Stimulated activated CD8-positive, alpha-beta memory T cell treated with anti-CD3 and anti-CD28 coated beads, Interleukin-7, amount 100 ng/mL, for 48 hours (primary cell): ENCODE measurements at places on chromosomes 11 and 22.
A peak's percentile ranks its signal among the peaks of the same experiment; 100 is the strongest.

GRCh38 chr22:36926721-36927435 is 13.4 kb downstream of the CSF2RB start:
- no peak for DNase-seq

GRCh38 chr22:24200619-24201212 is 19.4 kb downstream of the SUSD2 start:
- DNase-seq: no peak

DNA sequence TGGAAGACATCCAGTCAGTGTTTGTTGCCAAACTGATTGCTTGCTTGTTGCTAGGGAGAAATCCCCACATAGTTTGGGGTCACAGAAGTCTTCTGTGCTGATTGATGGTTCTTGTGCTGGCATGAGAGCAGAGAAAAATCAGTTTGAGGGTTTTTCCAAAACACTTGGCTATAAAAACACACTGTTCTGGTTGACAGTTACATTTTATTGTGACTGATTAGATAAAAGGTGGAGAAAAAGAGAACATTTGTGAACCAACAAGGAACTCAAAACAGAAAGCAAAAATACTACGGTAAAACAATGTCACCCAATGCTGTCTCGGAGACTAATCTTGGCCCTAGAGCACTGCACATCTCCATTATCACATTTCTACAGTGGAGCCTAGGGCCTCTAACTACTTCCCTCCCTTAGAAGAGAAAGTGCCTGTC is 14.4 kb upstream of the EIF4G2 start:
- DNase-seq: no peak

- no peak for DNase-seq
These were observed 7.6 kb upstream of the ASCL2 start for GRCh38 chr11:2277933-2278523.

GRCh38 chr22:33274214-33275072 is 216.3 kb upstream of the SYN3 start:
- DNase-seq: no peak

GRCh38 chr11:101974255-101974654 is 57.9 kb upstream of the ANGPTL5 start:
- DNase-seq: no peak

- DNase-seq: no peak
These were observed 101.5 kb downstream of the ZNF280B start for GRCh38 chr22:22407061-22407460.

DNA sequence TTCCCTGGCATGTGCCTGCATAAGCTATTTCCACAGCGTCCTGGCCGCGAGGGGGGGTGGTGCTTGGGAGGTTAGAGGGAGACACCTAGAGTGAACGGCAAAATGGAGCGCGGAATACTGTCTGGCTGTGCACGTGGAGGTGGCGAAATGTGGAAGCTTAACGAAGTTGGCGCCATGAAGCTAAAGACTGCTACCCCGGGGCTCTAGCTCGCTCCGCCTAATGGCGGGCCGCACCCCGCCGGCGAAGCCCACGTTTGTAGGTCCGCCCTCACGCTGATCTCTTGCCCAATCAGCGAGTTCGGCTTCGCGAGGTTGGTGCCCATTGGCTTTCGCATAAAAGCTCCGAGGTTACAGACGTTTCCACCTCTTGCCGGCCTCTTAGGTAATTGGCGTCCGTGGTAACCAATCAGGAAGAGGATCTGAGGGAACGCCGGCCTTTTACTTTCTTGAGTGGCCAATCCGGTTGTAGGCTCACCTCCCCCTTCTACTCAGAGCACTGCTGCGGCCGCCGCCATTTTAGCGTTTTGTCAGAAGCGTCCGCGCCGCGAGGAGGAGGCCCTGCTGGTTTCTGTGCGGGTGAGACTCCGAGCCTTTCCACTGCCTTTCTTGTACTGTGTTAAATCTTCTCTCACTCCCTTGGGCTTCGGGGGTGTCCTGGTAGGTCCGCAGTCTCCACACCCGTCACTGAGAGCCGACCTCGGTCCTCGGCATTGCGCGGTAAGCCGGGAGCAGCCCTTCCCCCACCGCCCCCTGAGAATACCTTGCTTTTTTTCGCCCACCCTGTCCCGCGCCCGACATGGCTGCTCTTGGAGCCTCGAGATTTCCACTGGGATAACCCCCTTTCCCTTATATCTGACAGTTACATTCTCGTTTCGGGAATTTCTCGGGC is at the start of gene RBM4:
Gene RBM4, plus strand, starts transcription at position 527 of the 889 bp plus-strand sequence. CDS start 1,009 bp downstream, outside the sequence.
- DNase-seq: peak; percentile 86

- no peak for DNase-seq
These were observed 33.5 kb upstream of the SEZ6L start for GRCh38 chr22:26135806-26136205.

- DNase-seq: no peak
These were observed 1.3 kb downstream of the GRIK4 start for GRCh38 chr11:120512739-120513435.

- no peak for DNase-seq
These were observed 6.5 kb upstream of the B4GALNT4 start for GRCh38 chr11:362642-363442.

- DNase-seq: no peak
These were observed 46.2 kb downstream of the TP53I11 start for GRCh38 chr11:44904261-44905020.

DNA sequence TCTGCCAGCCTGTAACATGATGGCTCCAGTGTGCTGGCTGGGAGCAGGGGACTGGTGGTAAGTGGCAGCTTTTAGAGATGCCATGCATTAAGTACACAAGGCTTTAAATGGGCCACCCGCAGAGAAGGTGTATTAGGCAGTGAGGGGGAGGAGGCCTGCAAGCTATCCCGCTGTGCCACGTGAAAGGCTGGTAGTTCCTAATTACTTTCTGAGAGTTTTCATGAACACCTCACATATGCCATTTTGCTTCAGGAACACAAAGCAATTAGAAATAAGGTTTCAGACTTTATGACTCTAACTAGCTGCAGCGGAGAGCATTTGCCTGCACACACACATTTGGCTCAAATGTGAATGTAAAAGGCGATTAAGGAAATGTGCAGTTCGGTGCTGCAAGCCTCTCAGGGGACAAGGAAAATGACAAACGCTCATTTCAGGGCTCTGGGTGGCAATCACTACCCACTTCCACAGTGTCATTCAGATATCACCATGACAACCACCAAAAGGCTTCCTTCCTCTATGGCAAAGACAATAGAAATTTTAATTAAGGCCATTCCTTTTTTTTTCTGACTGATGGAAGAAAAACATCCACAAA is 116.6 kb downstream of the PLEKHA7 start:
- DNase-seq: no peak

- DNase-seq: no peak
These were observed 22.1 kb downstream of the TMEM135 start for GRCh38 chr11:87059596-87060390.

- DNase-seq: no peak
These were observed 144.3 kb downstream of the TEAD1 start for GRCh38 chr11:12818333-12819015.

DNA sequence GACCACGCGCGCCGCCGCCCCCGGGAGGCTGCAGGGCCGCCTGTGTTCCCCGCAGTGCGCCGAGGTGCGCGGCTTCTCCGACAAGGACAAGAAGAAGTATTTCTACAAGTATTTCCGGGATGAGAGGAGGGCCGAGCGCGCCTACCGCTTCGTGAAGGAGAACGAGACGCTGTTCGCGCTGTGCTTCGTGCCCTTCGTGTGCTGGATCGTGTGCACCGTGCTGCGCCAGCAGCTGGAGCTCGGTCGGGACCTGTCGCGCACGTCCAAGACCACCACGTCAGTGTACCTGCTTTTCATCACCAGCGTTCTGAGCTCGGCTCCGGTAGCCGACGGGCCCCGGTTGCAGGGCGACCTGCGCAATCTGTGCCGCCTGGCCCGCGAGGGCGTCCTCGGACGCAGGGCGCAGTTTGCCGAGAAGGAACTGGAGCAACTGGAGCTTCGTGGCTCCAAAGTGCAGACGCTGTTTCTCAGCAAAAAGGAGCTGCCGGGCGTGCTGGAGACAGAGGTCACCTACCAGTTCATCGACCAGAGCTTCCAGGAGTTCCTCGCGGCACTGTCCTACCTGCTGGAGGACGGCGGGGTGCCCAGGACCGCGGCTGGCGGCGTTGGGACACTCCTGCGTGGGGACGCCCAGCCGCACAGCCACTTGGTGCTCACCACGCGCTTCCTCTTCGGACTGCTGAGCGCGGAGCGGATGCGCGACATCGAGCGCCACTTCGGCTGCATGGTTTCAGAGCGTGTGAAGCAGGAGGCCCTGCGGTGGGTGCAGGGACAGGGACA is 2.7 kb downstream of the NLRP6 start:
- no peak for DNase-seq

DNA sequence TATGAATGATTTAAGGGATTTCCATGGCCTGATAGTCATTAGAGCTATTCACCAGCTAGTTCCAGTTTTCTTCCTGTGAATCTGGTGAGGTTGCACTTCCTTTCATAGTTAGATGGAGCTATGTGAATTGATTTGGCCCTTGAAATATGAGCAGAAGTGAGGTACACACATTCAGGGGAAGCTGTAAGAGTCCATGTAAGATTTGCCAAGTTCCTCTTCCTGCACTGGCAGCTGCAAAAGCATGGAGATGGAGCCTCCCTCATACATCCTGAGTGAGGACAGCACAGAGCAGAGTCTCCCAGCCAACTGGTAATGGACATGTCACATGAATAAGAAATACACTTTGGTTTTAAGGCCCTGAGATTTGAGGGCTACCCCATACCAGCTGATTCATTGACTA is 111.7 kb downstream of the CD44 start:
- DNase-seq: no peak

- no peak for DNase-seq
These were observed 27.0 kb upstream of the RBFOX2 start for GRCh38 chr22:36055376-36056295.

- no peak for DNase-seq
These were observed 6.1 kb downstream of the FADS3 start for GRCh38 chr11:61885166-61885778.

DNA sequence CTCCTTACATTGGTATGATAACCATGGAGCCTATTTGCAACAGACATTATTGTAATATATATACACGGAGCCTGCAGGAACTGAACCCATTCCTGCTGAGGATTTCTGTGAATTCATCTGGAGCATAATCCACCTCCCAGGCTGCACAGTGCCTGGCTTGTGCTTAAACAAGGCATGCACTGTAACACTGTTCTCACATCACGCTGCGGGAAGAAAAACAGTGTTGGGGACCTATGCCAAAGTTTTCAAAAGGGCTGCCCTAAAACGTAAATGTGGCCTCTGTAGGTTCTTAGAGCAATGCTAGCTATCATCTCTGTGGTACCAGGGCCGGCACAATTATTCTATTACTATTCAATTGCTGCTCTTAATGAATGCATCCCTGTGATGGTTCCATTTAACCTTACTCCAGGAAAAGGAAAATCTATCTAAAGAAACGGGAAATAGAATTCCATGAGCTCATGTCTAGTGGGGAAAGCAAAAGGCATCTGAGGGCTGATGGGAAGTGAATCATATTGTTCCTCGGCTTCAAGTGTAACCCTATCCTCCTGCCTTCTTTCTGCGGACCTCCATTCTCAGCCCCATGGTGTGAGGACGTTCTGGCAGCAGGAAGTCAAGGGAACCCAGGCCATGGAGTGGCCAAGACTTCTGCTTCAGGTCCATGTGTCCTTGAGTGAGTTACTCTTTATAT is 525.5 kb downstream of the SOX6 start:
- no peak for DNase-seq

DNA sequence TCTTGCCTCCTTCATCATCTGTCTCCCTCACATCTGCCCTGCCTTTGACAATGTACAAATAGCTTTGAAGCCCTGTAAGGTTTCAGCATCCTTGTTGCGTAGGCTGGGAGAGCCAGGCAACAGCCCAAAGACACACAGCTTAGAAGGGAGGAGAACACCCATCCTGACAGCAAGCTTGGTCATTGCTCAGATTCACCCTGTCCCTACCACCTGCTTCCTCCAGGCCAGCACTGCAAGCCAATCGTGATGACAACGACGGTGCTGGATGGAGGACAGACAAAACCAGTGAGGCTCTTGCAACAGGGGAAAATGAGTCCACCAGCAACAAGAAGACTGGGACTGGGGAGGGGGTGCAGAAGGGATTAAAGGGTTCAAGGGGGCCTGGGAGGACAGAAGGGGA is 32.9 kb upstream of the CD5 start:
- no peak for DNase-seq

- DNase-seq: no peak
These were observed 1858.3 kb upstream of the RAG2 start for GRCh38 chr11:38456371-38456770.

- DNase-seq: no peak
These were observed 30.3 kb upstream of the ASPHD2 start for GRCh38 chr22:26398741-26399153.

DNA sequence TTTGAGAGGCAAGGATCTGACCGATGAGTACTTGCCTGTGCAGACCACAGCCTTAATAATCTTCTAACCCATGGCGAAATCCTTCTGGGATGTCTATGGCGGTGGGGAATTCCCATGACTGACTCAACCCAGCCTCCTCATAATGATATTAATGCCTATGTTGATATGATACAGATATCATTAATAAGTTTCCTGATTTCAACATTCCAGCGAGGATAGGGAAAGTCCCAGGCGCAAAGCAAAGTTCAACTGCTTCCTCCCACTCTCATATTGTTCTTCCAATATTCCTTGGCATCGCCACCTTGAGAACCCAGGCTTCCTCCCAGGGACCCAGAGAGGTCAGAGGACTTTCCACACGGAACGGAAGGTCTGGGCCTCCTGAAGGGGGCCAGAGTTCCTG is 110.3 kb upstream of the TMEM45B start:
- no peak for DNase-seq

GRCh38 chr11:108818971-108819370 is 154.1 kb downstream of the DDX10 start:
- DNase-seq: no peak

- DNase-seq: no peak
These were observed 732.3 kb downstream of the BRD1 start for GRCh38 chr22:49095366-49095765.

DNA sequence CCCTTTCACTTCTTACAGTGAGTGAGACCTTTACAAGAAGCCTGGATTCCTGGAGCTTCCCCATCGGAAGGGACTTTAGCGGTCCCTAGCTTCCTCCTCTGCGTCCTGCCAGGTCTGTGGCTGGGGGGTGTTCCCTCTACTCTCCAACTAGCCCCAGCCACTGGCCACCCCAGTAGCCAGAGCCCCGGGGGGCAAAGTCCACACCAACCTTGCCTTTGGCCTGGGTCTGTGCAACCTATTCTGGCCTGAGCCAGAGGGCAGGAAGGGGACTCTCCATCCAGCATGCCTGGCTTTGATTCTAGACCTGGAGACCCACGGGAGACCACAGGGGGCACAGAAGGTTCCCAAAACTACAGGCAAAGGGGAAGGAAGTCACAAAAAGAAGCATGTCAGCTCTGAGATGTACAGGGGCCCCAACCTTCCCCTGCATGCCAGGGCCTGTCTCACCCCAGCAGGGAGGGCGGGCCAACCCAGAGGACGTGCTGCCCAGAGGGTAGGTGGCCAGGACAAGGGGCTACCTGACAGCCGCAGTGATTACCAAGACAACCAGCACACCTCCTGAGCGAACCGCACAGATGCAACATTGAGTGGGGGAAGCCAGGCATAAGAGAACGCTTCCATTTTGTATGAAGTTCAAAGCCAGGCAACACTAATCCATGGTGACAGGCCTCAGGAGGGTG is 52.4 kb downstream of the DSCAML1 start:
- DNase-seq: no peak
